Upper lobe of right lung (tissue), 1 donor: ENCODE measurements at places on chromosomes 1 and 21. TPM values are rescaled to one million over a fixed set of nuclear protein-coding genes. Genes with fewer than 3 reads are reported as not detected.

ST3GAL3 gene
- 20.5 TPM for total RNA-seq

HECTD3 gene
- total RNA-seq: 43.6 TPM

GPR25 gene
- total RNA-seq: 0.32 TPM

DNA sequence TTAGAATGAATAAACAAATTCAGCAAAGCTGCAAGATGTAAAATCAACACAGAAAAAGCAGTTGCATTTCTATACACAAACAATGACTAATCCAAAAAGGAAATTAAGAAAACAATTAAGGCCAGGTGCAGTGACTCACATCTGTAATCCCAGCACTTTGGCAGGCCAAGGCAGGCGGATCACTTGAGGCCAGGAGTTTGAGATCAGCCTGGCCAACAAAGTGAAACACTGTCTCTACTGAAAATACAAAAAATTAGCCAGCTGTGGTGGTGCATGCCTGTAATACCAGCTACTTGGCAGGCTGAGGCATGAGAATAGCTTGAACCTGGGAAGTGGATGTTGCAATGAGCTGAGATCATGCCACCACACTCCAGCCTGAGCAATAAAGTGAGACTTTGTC lies 22.3 kb downstream of the THEM4 start:
- DNase-seq: no peak
- H3K27ac ChIP-seq: no peak overlapping the region
- H3K4me3 ChIP-seq: no peak overlapping the region

DNA sequence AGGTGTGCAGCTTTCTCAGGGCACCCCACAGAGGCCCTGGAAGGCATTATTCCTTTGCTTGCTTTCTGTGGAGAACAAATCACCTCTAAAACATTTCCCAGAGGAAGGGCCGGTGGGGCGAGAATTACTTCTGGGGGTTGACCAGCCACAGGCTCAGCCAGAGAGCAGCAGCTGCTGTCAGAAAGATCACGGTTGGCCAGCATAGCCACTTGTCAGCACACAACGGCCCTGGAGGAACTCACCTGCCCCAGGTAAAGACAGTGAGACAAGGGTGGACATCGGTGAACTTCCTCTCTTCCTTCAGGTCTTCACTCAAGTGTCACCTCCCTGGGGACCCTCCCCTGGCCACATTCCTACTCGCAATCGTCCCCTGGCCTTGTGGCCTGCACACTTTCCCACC lies 69.5 kb upstream of the CLDN14 start:
- peaks cover 7% of the 10 kb centered on the region for H3K4me1 ChIP-seq
- H3K36me3 ChIP-seq: no peaks in the 10 kb centered on the region
- H3K27me3 ChIP-seq: no peaks in the 10 kb centered on the region
- no peak overlapping the region for H3K4me3 ChIP-seq
- no peak overlapping the region for H3K27ac ChIP-seq

GRCh38 chr1:29125237-29125641 lies 1.5 kb upstream of the TMEM200B start:
- H3K4me3 ChIP-seq: peak overlapping the region; percentile 63
- no peaks in the 10 kb centered on the region for H3K36me3 ChIP-seq
- no peak for DNase-seq
- H3K27ac ChIP-seq: peak overlapping the region; percentile 86

- peak within 1 kb of the TSS; percentile 44 for H3K27ac ChIP-seq
- H3K4me3 ChIP-seq: peak within 1 kb of the TSS; percentile 45
- no peaks in the 10 kb centered on the region for H3K36me3 ChIP-seq
- no peaks in the 10 kb centered on the region for H3K27me3 ChIP-seq
Measured at GRCh38 chr1:193185901-193186731, at the start of gene B3GALT2. Gene B3GALT2, minus strand, starts transcription at chr1:193186613. Its CDS starts 5,051 bp downstream, at chr1:193181562.

DNA sequence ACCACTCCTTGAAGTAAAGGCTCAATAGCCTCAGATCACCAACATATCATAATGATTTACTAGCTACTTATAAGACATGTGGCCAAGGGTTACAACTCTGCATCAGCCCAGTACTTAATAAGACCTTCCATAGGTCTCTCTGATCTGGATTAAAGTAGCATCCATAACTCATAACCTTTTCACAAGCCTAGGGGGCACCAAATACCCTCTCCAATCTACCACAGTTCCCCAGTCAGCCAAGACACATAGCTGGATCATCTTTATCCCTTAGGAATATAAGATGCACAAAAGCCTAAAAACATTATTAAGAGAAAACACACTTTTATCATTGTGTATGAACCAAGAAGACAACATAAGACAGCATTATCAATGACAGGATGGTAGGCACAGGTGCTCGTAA lies 22.1 kb downstream of the SSX2IP start:
- DNase-seq: no peak
- H3K4me3 ChIP-seq: no peak overlapping the region
- no peak overlapping the region for H3K27ac ChIP-seq
- no peaks in the 10 kb centered on the region for H3K27me3 ChIP-seq
- H3K4me1 ChIP-seq: no peaks in the 10 kb centered on the region

DNA sequence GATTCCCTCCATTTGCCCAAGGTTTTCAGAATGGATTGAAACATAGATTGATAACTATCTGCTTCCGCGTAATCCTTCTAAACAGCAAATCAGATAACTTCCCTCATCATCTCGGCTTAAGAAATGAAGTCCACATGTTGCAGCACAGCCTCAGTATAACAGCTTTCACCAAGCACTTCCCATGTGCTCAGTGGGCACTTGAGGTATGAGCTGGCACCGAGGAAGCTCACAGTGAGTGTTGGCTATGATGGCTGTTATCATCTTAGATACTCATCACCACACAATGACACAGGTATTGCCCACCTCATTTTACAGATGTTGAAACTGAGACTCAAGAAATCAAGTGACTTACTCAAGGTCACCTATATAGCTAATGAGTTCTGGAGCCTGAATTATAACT lies 43.2 kb downstream of the RCSD1 start:
- no peak overlapping the region for H3K4me3 ChIP-seq
- H3K27ac ChIP-seq: no peak overlapping the region
- H3K36me3 ChIP-seq: peaks cover 4% of the 10 kb centered on the region
- H3K4me1 ChIP-seq: peaks cover 16% of the 10 kb centered on the region
